ENCODE measurements at places on chromosomes 6 and 20.

DNA sequence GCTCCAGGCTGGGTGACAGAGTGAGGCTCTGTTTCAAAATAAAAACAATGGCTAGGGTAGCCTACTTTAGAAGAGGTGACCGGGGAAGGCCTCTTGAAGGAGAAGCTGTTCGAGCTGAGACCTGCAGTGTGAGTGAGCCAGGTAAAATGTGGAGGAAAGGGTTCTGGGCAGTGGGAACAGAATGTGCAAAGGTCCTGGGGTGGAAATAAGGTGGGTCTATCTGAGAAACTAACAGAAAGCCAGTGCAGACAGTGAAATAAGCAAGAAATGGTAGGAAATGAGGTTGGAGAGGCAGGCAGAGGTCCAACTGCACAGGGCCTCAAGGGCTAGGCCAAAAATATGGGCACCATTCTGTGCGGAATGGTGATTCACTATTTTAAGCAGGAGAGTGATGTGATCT is 53.4 kb downstream of the BPIFB1 start:
- no peak for DNase-seq

DNA sequence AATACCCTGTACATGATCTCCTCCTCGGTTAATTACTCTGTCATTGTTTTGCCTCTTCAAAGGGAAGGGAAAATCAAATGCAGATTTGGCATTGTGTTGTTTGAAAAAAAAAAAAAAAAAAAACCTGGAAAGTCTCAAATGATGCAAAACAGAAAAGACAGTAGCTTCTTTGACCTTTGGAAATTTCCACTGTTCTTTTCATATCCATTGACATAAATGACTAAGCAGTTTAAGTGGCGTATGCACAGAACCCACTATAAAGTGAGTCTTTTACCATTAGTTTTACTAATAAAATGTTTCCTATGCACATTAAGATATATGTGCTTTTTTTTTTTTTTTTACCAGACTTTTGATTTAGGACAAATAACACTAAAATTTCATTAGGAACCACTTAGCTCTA is 704.3 kb downstream of the TFAP2A start:
- no peak for DNase-seq

- no peak for DNase-seq
Observed at GRCh38 chr20:50187403-50188051, 3.1 kb upstream of the CEBPB start.

DNA sequence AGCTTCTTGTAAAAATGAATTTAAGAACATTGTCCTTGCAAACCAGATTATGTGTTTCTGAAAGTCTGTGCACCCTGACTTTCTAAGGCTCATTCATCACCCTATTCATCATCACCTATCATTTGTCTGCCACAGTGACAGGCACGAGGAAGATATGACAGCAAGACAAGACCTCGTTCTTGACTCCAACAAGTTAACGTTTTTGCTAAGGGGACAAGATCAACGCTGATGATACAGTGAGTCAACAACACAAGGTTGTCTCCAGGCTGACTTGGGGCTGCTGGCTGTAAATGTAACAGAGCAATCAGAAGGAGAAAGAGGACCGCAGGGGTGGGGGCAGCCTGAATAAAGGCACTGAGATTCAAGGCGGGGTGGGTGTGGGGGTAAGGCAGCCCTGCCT is 94.2 kb downstream of the FOXC1 start:
- DNase-seq, result no peak

GRCh38 chr6:158892266-158892665 is 73.1 kb upstream of the EZR start:
- no peak for DNase-seq

DNA sequence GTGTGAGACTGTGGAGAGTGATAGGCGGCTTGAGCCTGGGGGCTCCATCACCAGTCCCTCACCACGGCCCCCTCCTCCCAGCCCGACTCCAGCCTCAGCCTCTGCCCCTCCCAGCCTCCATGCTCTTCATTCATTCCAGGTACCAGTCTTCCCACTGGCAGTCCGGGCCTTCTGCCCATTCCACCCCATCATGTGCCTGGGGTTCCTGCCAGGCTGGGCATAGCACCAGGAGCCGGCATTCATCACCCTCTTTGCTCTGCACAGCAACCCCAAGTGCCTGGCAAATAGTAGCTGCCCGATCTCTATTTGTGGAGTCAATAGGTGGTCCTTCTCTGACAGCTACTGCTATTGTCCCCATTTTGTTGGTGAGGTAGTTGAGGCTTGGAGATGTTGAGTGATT is 39.6 kb upstream of the GTSF1L start:
- DNase-seq, result peak; percentile 22

DNA sequence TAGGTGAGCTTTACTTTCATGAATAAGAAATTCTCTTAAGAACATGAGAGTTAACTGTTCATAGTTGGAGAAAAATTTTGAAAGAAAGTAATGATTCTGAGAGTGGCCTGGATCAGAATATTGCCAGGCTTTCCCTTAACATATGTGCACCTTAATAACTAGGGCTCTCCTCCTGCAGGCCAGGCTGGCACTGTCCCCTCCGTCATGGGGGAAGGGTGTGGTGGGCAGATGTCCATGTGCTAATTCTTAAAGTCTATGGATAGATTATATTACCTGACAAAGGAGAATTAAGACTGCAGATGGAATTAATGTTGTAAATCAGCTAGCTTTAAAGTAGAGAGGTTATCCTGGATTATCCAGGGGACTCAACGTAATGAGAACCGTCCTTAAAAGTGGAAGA is 10.9 kb upstream of the KLHL32 start:
- DNase-seq, result no peak

DNA sequence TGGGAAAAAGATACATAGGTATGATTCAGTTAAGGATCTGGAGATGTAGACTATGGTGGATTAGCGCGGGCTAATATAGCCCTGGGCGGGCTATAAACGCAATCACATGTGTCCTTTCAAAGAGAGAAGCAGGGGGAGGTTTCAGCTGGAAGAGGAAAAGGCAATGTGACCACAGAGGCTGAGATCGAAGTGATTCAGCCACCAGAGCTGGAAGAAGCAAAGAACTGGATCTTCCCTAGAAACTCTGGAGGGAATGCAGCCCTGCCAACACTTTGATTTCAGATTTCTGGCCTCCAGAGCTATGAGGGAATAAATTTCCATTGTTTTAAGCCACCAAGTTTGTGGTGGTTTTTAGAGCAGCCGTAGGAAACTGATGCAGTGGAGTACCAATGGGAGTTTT is 81.5 kb upstream of the NHSL1 start:
- DNase-seq, result no peak

DNA sequence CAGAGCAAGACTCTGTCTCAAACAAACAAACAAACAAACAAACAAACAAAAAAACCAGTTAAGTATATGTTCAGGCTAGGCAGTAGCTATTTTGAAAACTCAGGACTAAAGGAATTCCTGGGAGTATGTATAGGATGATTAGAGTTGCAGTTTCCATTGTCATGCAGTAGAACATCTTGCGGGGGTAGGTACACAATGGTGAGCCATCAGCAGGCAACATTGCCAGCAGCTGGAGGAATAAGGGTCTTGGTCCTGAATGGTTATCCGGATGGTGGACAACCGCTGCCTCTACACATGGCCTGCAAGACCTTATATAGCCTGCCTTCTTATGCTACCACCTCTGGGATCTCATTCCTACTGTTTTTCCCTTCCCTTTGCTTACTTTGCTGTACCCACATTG is 297.5 kb downstream of the SOX4 start:
- DNase-seq, result no peak

- DNase-seq, result no peak
Observed at GRCh38 chr20:7585126-7585679, 355.1 kb downstream of the HAO1 start.

- DNase-seq, result no peak
Observed at GRCh38 chr20:61293951-61294350, 41.9 kb downstream of the CDH4 start.

DNA sequence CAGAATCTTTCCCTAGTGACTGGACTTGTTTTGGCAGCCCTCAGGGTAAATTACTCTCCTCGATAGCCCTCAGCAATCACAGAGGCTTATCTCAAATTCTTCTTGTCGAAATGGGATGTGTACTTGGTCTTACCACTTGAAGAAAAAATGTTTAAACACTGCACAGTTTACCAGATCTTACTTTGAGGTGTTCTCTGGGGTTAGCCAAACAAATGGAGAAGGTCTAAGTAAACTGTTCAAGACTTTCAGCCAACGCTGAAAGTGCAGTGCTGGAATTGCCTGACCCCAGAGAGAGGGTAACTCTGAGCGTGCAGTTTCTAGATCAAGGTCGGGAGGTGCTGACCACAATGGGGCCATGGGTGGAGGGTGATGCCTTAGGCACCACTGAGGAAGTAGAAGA is 39.2 kb downstream of the MYLIP start:
- DNase-seq, result no peak

All from NCI-H2029 treated with DMSO at 0.1 percent for 48 hours (cell line).